Stomach (tissue), 19 donors: ENCODE measurements at places on chromosomes 12 and 14.

GRCh38 chr12:25065035-25065434 lies 116.1 kb upstream of the BCAT1 start:
- no peak for DNase-seq

- DNase-seq: peak; percentile 75
Observed at GRCh38 chr12:89087149-89087825, 265.0 kb downstream of the DUSP6 start.

DNA sequence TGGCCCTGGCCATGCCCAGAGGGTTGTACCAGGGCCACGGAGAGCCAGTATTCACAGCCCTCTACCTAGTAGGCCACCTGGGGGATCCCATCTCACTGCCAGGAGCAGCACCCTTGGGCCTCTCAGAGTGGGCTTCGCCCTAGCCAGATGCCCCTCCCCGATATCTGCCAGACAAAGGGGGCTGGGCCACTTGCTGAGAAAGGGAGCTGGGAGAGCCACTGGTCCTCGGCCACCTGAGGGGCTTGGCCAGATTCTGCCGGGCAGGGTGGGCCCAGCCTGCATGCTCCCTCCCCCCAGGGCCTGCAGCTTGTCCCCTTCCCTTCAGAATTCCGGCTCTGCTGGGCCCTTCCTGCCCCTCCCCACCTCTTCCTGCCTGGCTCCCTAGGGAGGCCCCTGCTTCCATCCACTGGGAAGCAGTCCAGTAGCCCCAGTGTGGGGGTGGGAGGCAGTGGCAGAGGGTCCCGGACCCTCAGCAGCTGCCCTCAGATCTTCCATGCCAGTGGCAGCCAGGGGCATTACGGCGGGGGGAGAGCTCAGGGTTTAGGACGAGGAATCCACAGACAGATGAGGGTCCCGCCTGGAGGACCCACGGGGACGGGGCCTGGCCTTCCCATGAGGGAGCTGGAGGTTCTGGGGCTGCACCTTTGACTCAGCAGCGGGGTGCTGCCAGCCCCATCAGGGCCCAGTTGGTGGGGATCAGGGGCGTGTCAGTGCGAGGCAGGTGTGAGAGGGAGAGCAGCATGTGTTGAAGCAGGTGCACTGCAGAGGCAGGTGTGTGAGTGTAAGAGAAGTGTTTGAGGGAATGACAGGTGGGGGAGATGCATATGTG lies 2.4 kb downstream of the CRIP2 start:
- no peak for DNase-seq

DNA sequence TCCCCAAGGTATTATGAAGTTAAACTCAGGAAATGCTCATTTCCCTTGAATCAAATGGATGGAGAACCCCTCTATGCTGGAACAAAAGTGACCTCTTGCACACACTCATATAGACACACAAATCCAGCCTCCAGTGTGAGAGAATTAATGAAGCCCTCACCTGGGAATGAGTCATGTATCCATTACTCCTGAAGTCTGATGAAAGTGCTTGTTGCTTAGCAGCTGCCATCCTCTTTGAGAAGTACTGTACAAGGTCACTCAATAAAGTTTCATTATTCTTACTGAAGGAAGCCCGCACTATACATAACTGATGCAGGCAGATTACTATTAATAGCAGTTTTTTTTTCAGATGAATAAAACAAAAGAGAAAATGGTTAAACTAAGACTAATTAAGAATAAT lies 102.3 kb downstream of the RERG start:
- no peak for DNase-seq

DNA sequence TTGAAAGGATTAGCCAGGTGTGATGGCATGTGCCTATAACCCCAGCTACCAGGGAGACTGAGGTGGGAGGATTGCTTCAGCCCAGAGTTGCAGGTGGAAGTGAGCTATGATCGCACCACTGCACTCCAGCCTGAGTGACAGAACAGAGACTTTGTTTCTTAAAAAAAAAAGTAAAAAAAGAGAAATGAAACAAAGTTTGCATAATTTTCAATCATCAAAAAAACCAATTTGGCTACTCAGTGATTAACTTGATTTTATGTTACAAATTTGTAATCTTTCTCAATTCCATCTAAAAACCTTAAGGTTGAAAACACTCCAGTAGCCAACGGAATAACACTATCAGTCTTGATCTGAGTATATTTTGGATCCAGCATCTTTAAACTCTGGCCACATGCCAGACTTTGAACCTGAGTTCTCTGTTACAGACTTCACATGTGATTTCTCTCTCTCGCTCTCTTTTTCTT lies 12.6 kb upstream of the DENND5B start:
- no peak for DNase-seq

DNA sequence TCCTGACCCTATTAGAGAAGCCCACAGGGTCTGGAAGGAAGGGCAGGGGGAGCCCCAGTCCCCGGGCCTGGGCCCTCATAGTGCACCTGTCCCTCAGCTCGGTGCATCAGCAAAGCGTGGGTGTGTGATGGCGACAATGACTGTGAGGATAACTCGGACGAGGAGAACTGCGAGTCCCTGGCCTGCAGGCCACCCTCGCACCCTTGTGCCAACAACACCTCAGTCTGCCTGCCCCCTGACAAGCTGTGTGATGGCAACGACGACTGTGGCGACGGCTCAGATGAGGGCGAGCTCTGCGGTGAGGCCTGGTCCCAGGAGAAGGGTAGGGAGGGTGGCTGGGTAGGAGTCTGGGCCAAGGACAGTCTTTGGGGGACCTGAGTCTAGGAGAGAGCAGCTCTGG lies 26.3 kb upstream of the LRP1-AS start:
- no peak for DNase-seq

DNA sequence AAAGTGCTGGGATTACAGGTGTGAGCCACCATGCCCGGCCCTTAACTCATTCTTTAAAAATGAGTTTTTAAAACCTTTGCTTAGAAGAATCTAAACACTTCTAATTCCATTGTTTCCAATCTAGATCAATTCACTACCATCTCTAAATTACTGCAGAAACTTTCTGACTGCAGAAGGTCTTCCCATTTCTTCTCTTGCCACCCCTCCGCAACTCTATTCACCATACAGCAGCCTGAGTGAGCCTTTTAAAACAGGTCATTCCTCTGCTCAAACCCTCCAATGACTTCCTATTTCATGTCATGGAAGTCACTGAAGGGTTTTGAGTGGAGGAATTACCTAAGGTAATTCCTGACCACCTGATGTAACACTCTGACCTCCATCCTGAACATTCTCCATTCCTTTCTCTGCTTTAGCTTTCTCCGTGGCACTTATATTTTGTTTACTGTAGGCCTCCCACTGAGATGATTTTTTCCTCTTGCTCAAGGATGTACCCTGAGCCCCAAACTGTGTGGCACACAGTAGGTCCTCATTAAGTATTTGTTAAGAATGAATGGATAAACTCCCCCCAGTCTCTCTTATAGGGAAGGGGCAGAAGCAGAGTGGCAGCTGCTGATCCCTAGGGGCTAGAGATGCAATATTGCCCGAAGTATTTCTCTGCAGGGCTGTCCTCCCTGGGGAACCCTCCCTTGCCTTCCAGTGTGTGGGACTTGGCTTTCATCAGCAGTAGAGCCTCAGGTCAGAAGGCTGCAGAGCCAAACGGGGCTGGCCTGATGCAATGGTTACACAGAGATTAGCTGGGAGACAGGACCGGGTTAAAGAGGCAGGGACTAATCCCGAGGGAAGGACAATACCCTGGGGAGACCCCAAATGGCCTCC lies 1.2 kb downstream of the DDIT3 start:
- DNase-seq: peak; percentile 43

GRCh38 chr14:59679872-59680271 lies 103.3 kb upstream of the CCDC175 start:
- DNase-seq: peak; percentile 65

DNA sequence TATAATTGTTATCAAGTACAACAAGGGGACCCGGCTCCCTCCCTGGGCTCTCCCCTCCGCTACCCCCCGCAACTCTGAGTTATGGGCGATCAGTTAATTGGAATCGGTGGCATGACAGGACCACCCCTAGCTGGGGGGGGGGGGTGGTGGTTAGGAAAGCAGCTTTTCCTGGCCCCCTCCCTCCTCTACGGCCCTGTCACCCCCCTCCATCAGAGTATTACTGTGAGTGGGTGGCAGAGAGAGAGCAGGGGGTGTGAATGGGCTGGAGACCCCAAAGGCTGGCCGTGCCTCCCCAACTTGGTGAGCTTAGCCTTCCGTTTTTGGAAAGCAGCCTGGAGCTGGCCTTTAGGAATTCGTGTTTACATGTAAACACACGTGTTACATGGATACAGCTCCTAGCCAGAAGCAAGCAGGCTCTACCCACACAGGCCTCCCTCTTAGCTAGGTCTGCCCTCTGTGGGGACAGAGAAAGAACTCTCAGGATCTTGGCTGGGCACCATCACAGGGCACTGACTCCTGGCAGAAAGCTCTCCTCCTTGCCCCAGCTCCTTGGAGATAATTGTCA lies 1.1 kb upstream of the HOXC4 start:
- DNase-seq: peak; percentile 83

- DNase-seq: no peak
Observed at GRCh38 chr14:79786522-79786921, 424.8 kb downstream of the DIO2 start.

GRCh38 chr12:119609358-119609757 lies 15.8 kb downstream of the TMEM233 start:
- no peak for DNase-seq
